Calu3 (cell line): ENCODE measurements at places on chromosomes 11 and 22. TPM values are rescaled to one million over a fixed set of nuclear protein-coding genes. Genes with fewer than 3 reads are reported as not detected.

The LAYN gene
- total RNA-seq: 0.32 and 0.47 TPM in 2 replicates

The PRPF19 gene
- 128 and 129 TPM in 2 replicates for total RNA-seq

The PGA4 gene
- total RNA-seq: not detected in 2 replicates

The SLCO2B1 gene
- 0.27 and 0.31 TPM in 2 replicates for total RNA-seq

The C11orf71 gene
- total RNA-seq: 3.8 and 6.7 TPM in 2 replicates

DNA sequence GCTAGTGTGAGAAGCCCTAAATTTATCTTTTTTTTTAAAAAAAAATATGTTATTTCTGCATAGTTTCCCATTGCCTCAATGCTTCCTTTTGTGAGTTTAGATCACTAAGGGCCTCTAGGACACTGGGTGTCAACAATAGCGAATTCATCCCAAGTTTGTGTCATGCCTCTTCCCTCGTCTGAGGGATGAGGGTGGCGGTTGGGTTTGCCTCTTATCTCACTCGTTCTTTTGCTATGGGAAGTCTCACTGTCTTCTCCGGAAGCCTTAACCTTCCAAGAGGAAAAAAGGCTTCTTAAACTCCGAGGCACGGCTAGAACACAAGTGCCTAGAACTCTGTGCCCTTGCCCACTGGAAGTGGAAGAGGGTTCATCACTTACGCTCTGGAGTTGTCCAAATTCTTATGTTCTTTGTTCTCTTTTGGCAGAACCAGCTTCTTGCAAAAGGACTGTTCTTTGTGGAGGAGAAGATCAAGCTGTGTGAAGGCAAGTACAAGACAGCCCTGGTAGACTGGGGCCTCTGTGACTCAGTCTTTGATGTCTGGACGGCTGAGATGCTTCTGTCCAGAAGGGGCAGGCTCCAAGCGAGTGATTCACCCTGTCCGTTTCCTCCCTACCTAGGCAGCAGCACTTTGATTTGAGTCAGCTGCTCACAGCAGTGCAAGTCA, 78.5 kb downstream of the TRAF6 start:
- peak; percentile 30 for DNase-seq

DNA sequence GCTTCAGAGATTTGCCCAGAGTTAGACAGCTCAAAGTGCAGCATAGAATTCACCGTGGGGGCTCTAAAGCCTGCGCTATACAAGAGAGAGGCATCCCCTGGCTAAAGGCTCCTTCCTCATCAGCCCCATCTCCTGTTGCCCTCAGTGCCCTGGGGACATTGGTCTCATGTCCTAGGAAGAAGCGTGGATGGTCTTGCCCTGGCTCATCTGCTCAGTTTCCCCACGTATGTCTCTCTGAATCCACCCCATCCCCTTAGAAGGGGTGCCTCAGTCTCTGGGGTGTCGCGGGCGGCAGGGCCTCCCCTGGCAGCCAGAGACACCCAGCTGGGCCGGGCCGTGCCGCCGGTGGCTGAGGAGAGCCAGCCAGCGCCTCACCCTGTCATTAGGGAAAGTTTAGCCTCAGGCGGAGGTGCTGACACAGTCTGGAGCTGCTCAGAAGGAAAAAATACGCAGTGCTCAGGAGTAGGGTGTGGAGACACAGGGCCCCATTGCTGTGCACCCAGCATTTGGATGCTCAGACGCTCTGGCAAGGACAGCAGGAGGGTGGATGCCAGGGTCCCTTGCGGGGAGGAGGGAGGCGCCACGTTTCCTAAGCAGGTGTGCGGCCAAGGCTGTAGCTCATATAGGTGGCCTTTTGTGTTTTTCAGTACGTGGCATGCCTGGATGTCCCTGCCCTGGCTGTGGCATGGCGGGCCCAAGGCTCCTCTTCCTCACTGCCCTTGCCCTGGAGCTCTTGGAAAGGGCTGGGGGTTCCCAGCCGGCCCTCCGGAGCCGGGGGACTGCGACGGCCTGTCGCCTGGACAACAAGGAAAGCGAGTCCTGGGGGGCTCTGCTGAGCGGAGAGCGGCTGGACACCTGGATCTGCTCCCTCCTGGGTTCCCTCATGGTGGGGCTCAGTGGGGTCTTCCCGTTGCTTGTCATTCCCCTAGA, 1.3 kb downstream of the SLC39A13 start:
- DNase-seq: no peak

GRCh38 chr11:118916842-118917388, 8.8 kb downstream of the BCL9L start:
- DNase-seq: no peak

- DNase-seq: no peak
These were observed 23.3 kb upstream of the MMP7 start for GRCh38 chr11:102553835-102554282.

GRCh38 chr22:44783581-44783980, 31.2 kb downstream of the ARHGAP8 start:
- peak; percentile 13 for DNase-seq

DNA sequence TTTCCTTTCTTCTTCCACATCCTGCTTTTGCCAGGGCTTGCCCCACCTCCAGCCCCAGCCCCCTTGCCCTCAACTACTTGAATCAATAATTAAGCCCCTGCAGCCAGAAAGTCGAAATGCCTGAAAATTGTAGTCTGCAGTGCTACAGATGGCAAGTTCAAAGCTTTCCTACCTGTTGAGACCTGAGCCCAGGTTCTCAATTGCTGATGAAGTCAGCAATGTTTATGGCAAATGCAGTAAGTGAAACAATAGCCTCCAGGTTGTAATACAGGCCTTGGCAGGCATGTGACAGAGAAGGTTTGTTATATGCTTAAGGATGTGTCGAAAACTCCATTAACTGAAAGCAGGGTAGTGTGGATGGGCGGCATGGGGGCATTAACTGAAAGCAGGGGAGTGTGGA, 181.1 kb upstream of the SESN3 start:
- DNase-seq: no peak

GRCh38 chr22:22179858-22180257, 64.7 kb upstream of the VPREB1 start:
- DNase-seq: no peak
